T-helper 17 cell (primary cell): ENCODE measurements at places on chromosomes 11 and 22. TPM values are rescaled to one million over a fixed set of nuclear protein-coding genes. Genes with fewer than 3 reads are reported as not detected.
A peak's percentile ranks its signal among the peaks of the same experiment; 100 is the strongest.

GRCh38 chr11:8685306-8685705, 2.7 kb downstream of the RPL27A start:
- H3K4me3 ChIP-seq, result peak overlapping the region; percentile 71
- no peaks in the 10 kb centered on the region for H3K27me3 ChIP-seq
- DNase-seq, result no peak

GRCh38 chr11:35146074-35146521, 7.1 kb downstream of the CD44 start:
- peak overlapping the region; percentile 99 for H3K27ac ChIP-seq
- no peaks in the 10 kb centered on the region for H3K27me3 ChIP-seq
- DNase-seq, result no peak

Gene ART1
- not detected for total RNA-seq

Gene EMID1
- total RNA-seq, result not detected

GRCh38 chr11:58844361-58845005, at the start of gene GLYATL2:
TSS of gene GLYATL2 (minus strand) at chr11:58844704. CDS start at chr11:58839612, 5,092 bp downstream.
- H3K4me3 ChIP-seq, result no peak within 1 kb of the TSS
- no peak for DNase-seq
- H3K36me3 ChIP-seq, result peaks cover 4% of the 10 kb centered on the region
- no peak within 1 kb of the TSS for H3K27ac ChIP-seq

DNA sequence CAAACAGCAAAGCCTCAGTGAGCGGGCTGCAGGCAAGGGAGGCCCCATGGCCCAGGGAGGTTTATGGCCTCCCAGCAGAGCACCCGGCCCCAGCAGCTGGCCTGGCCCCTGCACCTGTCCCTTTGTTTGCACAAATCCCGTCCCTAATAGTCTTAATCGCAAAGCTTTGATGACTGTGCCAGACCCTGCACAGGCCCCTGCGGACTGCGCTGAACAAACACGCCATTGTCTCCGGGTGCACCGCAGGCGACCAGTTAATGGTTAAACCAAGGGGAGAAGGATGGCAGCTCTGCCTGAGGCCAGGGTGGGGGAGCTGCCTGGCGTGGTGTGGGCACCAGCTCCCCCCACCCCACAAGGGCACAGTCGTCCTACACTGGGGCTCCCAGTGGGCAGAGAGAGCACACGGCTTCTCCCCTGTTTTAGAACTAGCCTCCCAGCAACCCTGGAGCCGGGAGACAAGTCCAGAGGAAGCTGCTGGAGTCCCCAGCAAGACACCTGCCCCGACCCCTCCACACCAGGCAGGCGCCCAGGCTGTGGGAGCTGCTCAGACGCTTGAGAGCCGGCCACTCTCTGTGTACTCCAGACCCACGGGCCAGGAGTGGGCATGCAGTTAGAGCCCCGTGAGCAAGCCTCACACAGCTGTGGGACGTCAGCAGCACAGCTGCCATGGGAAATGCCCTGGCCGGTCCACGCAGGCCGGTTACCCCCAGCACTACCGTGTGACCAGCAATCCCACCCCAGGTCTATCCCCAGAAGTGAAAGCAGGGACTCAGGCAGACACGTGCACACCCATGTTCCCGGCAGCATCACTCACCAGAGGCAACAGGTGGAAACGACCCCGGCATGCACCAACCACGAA, 39.7 kb upstream of the TH start:
- H3K27ac ChIP-seq, result no peak overlapping the region
- peaks cover 2% of the 10 kb centered on the region for H3K36me3 ChIP-seq
- peaks cover 13% of the 10 kb centered on the region for H3K4me1 ChIP-seq
- no peak overlapping the region for H3K4me3 ChIP-seq
- no peak for DNase-seq

Gene CSF2RB
- total RNA-seq, result 8.0 TPM

DNA sequence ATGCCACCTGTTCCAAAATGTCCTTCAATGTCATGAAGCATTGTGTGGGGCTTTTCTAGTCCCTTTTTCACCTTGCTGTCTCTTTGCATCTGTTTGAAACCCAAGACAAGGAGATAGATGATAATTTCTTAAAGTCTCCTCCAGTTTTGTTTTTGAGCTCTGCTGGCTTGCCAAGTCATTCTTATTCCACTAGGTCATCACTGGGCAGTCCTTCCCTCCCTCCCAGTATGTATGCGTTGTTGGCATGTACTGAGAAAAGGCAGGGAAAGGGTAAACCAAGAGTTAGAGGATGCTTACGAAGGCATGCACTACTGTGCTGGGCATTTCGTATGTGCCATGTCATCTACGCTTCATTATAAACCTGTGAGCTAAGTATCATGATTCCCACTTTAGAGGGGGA, 78.6 kb downstream of the PARVA start:
- H3K27ac ChIP-seq, result no peak overlapping the region
- H3K27me3 ChIP-seq, result peaks cover 27% of the 10 kb centered on the region
- no peak for DNase-seq
- H3K36me3 ChIP-seq, result no peaks in the 10 kb centered on the region
- H3K4me1 ChIP-seq, result no peaks in the 10 kb centered on the region
- no peak overlapping the region for H3K4me3 ChIP-seq

Gene SYTL2
- 58.8 TPM for total RNA-seq

Gene SMC1B
- 0.17 TPM for total RNA-seq

GRCh38 chr11:132960273-132961078, 571.8 kb downstream of the OPCML start:
- H3K4me3 ChIP-seq, result no peak overlapping the region
- DNase-seq, result no peak
- H3K27me3 ChIP-seq, result peaks cover 24% of the 10 kb centered on the region
- H3K4me1 ChIP-seq, result no peaks in the 10 kb centered on the region

Gene GTPBP1
- 220 TPM for total RNA-seq

DNA sequence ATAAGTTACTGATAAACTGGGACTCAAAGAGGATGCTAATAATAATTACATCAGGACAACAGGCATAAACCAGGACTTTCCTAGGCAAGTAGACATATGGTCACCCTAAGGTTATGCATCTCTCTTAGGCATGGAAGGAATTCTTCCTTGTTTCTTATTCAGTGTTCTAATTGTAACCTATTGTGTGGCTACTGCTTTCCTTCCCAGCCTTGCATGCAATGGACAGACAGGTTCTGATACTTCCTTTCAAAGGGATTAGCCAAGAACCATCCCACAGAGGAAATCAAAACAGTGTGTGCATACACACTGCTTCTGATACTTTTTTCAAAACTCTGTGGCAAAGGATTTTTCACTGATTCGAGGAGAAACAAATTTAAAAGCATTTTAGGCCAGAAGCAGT, 48.3 kb downstream of the RRAS2 start:
- no peaks in the 10 kb centered on the region for H3K36me3 ChIP-seq
- no peak overlapping the region for H3K4me3 ChIP-seq
- peaks cover 20% of the 10 kb centered on the region for H3K4me1 ChIP-seq
- DNase-seq, result no peak

Gene CNIH2
- total RNA-seq, result 9.0 TPM
